ENCODE measurements at places on chromosomes 3 and 15.

DNA sequence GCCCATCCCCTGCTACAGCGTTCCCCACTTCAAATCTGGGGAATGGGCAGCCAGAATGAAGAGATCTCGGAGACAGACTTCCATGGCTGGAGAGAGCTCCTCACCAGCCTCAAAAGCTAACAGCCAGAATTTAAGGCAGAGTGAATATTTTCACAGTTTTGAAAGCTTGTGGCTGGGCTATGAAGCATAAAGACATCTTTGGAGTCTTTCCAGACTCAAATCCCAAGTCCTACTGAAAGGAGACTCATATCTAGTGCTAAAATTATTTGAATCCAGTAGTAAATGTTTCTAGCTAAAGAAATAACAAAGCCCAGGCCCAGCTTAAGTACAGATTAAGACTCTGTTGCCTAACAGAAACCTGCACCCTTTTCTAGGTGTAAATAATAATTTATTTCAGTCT is 628.4 kb upstream of the ALCAM start:
- no peak for DNase-seq

- no peak for DNase-seq
Measured at GRCh38 chr3:3333571-3333970, 154.1 kb upstream of the CRBN start.

GRCh38 chr15:51349156-51349844 is 7.8 kb downstream of the GLDN start:
- DNase-seq, result peak; percentile 40

DNA sequence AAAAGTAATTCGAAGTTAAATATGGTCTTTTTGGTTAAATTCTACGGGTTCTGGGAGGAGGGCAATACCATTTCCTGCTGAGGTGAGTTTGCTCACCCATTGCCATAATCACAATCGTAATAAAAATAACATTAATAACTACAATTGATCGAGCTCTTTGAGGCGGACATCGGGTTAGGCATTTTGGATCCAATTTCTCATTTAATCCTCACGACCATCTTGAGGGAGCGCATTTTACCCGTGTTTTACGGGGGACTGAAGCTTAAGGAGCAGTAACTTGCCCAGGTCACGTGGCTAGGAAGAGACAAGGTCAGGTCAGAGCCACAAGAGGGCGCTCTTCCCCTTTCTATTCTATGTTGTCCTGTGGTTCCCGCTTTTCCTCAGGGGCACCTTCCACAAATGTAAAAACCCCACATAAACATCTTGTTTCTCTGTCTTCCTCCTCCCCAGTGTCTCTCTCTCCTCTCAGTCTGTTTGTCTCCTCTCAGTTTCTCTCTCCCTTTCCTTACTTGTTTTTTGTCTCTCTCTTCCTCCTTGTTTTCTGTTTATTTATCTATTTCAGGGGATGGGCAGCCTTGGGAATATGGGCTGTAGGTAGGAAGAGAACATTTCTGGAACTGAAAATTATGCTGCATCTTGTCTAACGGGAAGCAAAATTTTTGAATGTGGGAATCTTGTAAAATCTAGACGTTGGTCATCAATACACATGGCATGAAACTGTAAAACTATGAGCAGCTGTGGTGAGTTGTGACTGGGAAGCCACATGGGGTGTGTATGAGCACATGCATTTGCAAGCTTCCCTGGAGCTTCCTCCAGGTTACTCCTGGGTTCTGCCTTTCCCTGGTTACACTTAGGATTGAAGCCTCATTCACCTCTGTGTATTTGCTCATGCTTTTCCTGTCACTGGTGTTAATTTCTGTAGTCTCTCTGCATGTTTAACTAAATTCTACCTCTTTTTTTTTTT is 71.0 kb downstream of the SQOR start:
- peak; percentile 85 for DNase-seq

DNA sequence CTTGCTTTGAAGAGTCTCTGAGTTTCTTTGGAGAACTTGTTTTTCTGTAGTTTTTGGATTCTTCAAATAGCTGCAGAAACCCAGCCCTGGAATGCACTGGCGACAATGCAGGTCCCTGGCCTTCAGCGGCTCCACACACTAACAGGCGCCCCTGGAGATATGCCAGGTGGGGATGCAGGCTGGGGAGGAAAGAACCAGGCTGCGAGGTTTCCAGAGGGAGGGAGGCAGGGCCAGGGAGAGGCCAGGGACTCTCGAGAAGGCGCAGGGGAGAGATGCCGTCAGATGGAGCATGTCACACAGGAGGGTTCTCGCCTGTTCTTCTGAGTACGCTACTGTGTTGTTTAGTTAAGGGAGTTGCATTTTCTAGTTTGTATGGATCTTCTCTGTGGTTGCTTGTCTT is 283.1 kb downstream of the GABRG3 start:
- no peak for DNase-seq

- peak; percentile 35 for DNase-seq
Measured at GRCh38 chr15:71054286-71054952, 60.9 kb upstream of the THSD4 start.

DNA sequence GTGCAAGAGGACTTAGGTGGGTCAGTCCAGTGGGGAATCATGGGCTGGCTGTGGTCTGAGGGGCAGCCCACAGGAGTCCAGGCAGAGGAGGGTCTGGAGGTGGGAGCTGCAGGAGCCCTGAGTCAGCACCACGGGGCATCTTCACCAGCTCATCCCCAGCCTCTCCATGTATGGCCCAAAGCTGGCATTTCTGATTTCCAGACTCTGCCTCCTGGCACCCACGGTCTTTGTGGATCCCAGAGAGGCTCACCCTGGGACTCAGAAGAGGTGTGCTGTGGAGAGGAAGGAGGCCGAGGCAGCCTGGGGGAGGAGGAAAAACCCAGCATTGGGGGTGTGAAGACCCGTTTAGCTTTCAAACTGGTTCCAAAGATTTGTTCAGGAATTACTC is 64.5 kb upstream of the KLF13 start:
- DNase-seq, result no peak

- DNase-seq, result no peak
Measured at GRCh38 chr3:58049143-58049785, 41.0 kb downstream of the FLNB start.

DNA sequence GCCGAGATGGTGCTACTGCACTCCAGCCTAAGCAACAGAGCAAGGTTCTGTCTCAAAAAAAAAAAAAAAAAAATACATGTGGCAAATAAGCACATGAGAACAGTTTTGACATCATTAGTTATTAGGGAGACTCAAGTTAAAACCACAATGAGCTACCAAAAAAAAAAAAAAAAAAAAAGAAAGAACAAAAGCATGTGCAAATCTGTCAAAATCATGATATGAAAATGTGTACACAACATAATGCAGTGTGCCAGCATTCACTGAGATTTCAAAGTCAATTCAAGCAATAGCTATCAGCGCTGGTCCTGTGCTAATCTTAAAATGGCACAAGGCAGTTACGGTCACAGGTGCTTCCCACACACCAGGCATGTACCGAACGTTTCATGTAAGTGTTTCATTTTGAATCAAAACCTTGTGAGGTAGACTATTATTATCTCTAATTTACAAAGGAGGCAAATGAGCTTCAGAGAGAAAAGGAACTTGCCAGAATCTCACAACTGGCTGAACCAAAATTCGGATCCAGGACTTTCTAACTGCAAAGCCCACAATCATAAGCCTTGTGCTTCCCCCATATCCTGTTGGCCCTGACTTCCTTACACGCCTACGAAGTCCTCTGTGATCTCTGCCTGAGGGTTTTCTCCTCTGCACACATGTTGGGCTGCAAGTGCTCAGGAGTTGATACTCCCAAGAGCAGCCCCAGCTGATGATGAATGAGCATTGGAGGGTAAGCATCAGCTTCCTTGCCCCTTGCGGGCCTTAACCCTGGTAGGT is 200.1 kb upstream of the PROK2 start:
- no peak for DNase-seq

DNA sequence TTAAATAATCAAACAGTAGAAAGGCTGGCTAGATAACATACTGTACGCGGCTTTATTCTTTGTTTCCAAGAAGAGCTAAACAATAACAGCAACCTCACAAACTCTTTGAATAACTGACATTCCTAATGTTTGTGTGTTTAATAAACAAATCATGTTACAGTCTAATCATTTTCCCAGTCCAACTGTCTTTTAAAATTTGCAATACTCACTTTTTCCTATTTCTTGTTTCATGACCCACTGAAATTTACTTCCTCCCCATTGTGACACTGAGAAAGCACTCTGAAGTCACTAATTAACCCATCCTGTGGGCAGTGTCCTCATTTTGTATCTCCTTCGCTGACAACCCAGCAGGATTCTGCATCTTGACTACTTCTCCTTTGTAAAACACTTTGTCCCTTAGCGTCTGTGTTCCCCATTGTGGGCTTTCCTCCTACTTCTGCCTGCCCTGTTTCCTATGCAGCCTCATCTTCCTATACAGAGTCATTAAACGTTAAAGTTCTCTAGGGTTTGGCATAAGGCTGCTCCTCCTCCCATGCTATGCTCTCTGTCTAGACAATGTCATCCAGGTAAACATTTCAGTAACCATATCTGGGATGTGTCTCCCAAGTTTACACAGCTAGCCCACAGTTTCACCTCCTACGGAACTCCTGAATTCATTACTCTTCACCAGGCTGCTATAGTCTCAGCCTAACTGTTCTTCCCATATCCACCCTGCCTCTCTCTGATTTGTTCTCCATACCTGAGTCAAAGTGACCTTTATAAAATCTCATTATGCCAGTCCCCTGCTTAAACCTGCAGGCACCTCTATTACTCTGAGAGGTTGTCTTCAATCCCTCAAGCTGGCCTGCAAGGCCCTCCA is 148.9 kb downstream of the GREM1 start:
- DNase-seq, result no peak

- no peak for DNase-seq
Measured at GRCh38 chr3:86229086-86229774, 761.7 kb downstream of the VGLL3 start.

GRCh38 chr3:111200027-111200426 is 128.4 kb downstream of the NECTIN3 start:
- no peak for DNase-seq

GRCh38 chr15:67803996-67804843 is 21.1 kb upstream of the SKOR1 start:
- peak; percentile 45 for DNase-seq

DNA sequence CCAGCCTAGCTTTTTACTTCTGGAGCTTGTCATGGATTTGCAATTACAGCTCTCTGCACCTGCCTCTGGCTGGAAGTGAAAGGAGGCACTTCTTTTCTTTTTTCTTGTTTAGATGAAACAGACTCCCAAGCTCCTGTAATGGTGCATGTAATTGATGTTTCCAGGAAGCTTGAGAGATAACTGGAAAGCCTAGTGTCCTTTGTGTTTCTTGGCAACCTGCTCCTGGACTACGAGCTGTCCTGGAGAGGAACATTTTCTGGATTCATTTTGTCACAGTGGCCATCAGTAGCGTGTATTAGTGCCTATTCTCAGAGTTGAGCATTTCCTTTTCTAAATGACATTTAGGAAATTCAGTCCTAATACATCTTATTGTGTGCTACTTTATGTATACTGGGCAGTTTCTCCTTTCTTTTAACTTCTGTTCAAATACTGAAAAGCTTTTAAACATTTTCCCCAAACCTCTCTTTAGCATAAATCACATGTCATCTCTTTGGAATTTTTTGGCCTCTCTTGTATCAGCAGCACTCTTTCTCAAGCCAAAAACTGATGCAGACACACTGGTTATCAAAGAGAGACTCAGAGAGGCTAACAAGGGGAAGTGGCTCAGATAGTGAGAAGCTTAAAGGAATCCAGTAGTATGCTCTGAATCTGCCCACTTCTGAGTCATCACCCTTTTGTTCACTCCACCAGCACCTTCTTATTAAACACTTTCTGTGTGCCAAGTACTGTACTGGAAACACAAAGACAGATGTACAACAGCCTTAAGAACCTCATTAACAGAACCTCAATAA is 62.6 kb upstream of the SLC2A2 start:
- peak; percentile 14 for DNase-seq

- DNase-seq, result no peak
Measured at GRCh38 chr3:149452036-149452435, 22.5 kb upstream of the TM4SF4 start.

DNA sequence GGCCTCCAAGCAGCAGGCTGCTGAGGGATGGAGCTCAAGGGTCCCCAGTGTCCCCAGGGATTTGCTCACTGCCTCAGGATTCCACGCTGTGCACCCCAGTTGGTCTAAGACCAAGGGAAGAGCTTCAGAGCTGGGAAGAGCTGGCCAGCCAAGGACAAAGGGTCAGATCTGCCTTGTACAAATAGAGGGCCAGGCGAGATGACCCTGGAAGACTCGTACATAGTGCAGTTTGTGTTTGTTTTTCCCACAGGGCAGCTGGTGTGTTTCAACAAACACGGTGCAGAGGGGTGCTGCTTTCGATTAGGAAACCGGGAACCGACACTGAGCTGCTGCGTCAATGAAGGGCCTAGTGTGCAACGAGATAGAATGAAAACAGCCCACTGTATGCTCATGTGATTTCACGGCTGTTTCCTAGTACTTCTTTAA is 56.1 kb upstream of the TRPM1 start:
- peak; percentile 55 for DNase-seq

DNA sequence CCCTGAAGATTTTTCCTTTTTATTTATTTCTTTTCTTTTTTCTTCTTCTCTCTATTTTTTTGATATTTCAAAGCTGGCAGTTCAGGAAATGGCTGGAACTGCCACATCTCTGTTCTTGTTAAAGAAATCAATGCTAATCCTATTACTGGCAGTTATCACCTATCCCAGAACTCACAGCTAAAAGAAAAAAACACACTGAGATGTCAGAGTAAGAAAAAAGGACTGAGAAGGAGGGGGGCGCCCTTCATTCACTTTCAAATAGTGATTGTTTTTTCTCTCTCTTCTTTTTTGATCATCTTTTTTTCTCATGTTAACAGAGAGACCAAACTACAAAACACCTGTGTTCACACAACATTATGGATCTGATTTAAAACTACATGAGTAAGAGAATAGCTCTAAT is 337.1 kb downstream of the IL20RB start:
- no peak for DNase-seq

GRCh38 chr3:183249006-183249718 is 3.9 kb upstream of the B3GNT5 start:
- no peak for DNase-seq

GRCh38 chr3:180048840-180049239 is 12.1 kb upstream of the PEX5L start:
- DNase-seq, result no peak

DNA sequence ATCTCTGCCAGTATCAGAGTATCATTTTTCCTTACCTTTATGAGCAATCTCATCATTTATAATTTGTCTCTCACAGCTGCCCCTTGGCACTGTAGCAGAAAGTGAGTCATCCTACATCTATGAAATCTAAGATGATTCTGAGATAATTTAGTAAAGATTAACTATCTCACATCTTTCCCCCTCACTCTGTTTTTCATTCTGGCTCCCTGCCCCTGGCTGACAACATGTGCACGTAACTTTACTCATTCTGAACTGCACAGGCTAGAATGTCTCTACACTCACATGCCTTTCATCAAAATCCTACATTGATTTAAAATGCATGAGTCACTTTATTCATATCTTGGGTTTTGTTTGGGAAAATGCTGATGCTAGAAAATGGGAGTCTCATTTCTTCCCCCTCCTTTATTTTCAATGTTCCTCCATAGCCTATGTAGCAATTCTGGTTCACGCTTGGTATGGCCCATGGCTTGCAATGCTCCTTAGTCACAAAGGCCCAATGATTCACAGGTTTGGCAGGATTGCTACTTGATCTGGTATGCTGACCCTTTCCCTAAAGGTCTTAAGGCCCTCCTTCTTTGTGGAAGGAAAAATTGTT is 838.5 kb downstream of the TUSC7 start:
- no peak for DNase-seq
